Right atrium auricular region (tissue), 2 donors: ENCODE measurements at places on chromosomes 6 and 20.

GRCh38 chr6:102619585-102619984 is 1226.1 kb downstream of the GRIK2 start:
- no peaks in the 10 kb centered on the region for H3K4me1 ChIP-seq
- H3K27ac ChIP-seq, result no peak overlapping the region
- H3K27me3 ChIP-seq, result no peaks in the 10 kb centered on the region
- no peak overlapping the region for H3K4me3 ChIP-seq
- H3K36me3 ChIP-seq, result no peaks in the 10 kb centered on the region

GRCh38 chr6:118968416-118968815 is 33.5 kb upstream of the MCM9 start:
- H3K36me3 ChIP-seq, result no peaks in the 10 kb centered on the region
- H3K27me3 ChIP-seq, result no peaks in the 10 kb centered on the region
- no peaks in the 10 kb centered on the region for H3K4me1 ChIP-seq
- H3K27ac ChIP-seq, result no peak overlapping the region

DNA sequence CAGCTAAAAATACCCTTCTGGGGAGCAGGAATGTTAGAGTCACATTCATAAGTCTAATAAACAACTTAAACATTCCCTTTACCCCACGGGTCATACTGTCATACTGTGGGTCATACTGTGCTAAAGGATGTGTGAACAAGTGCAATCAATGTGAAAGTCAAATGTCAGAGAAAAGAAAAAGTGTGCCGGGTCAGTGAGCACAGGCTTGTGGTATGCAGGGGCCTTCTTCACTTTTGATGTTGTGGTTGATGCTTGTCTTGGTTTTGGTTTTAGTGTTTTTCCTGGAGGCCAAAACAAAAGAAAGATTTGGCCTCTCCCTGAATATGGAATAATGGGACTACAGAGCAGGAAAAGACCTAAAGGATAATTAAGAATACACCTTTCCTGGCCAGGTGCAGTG is 267.9 kb upstream of the PLN start:
- no peaks in the 10 kb centered on the region for H3K36me3 ChIP-seq
- no peak for DNase-seq
- H3K27ac ChIP-seq, result no peak overlapping the region
- H3K27me3 ChIP-seq, result no peaks in the 10 kb centered on the region

DNA sequence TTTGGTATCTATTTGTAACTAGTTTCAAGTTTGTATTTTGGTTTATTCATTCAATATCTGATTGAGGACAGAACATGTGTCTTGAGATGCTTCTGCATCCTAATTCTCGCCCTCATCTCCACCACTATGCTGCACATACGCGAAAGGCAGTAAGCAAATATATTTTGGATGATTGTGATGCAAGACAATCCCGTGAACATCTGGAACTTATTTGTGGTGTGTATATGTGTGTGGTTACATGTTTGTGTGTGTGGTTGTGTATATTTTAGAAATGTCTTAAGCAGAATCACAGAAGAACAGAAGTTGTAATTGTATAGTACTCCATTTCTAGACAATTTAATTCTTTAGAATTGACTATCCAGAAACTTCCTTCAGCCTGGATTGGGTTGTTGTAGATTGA is 35.1 kb upstream of the RNF144B start:
- H3K4me1 ChIP-seq, result no peaks in the 10 kb centered on the region
- no peaks in the 10 kb centered on the region for H3K36me3 ChIP-seq
- DNase-seq, result no peak
- H3K4me3 ChIP-seq, result no peak overlapping the region

- no peaks in the 10 kb centered on the region for H3K4me1 ChIP-seq
- no peak overlapping the region for H3K4me3 ChIP-seq
- peak overlapping the region; percentile 75 for H3K27ac ChIP-seq
- H3K36me3 ChIP-seq, result no peaks in the 10 kb centered on the region
- no peaks in the 10 kb centered on the region for H3K27me3 ChIP-seq
Observed at GRCh38 chr20:31595654-31596411, 9.3 kb upstream of the ID1 start.

DNA sequence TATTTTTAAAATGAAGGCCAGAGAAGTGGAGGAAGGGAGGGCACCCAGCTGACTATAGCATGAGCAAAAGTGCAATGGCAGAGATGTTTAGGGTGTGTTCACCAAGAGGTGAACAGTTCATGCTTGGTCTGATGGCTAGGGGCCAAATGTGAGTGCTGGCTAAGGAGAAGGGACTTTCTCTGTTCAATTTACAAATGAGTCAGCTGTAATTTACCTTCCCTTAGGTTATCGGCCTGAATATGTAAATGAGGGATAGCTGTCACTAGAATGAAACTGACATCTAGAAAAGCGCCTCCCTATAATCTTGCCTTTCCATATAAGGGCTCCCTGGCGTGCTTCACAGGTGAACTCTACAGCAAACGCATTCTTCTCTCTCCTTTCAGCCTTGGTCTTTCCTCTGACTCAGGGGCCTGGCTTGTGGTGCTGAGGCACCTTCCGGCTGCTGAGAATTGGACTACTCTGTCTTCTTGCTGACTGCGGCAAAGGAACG is 114.7 kb upstream of the BACH2 start:
- no peaks in the 10 kb centered on the region for H3K4me1 ChIP-seq
- no peak overlapping the region for H3K4me3 ChIP-seq
- H3K36me3 ChIP-seq, result no peaks in the 10 kb centered on the region

DNA sequence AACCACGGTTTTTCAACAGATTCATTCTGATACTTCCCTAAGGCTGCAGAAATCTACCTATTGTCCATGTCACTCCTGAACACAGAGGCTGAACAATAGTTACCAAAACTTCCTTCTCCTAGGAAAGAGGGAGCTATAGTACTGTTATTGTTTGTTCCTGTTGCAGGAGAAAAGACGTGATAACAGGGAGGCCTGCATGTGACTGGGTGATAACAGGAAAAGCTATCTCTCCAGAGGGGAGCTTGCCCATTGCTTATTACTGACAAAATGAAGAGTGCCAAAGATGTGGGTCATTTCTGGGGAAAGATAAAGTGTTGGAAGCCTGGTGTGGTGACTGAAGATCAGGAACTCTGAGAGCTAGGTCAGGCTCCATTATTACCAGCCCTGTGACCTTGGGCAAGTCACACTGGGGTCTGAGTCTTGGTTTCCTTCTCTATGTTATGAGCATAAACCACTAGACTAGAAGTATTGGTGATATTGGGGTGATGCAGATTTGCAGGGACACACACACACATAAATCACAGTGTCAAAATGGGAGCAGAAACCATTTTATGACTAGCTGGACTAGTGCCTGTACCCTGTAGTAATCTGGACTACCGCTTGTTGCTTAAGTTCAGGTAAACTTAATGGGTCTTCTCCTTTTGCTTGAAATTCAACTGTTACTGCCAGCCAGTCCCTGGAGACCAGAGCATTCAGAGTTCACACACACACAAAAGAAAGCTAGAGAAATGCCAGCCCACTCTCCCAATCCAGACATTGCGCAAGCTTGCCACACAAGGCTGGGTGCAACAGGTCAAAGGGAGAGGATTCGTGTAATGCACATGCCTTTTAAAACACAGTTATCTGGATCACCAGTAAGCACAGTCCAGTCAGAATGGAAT is 136.0 kb upstream of the CNR1 start:
- no peaks in the 10 kb centered on the region for H3K27me3 ChIP-seq
- no peaks in the 10 kb centered on the region for H3K4me1 ChIP-seq
- H3K4me3 ChIP-seq, result no peak overlapping the region
- no peak for DNase-seq
- no peaks in the 10 kb centered on the region for H3K36me3 ChIP-seq

- H3K4me3 ChIP-seq, result no peak overlapping the region
- DNase-seq, result peak; percentile 55
Observed at GRCh38 chr20:40583205-40583604, 105.8 kb downstream of the MAFB start.

- no peak overlapping the region for H3K4me3 ChIP-seq
- H3K4me1 ChIP-seq, result no peaks in the 10 kb centered on the region
- H3K36me3 ChIP-seq, result peaks cover 7% of the 10 kb centered on the region
- H3K27ac ChIP-seq, result no peak overlapping the region
- no peaks in the 10 kb centered on the region for H3K27me3 ChIP-seq
Observed at GRCh38 chr6:109717971-109718370, 26.9 kb downstream of the FIG4 start.

DNA sequence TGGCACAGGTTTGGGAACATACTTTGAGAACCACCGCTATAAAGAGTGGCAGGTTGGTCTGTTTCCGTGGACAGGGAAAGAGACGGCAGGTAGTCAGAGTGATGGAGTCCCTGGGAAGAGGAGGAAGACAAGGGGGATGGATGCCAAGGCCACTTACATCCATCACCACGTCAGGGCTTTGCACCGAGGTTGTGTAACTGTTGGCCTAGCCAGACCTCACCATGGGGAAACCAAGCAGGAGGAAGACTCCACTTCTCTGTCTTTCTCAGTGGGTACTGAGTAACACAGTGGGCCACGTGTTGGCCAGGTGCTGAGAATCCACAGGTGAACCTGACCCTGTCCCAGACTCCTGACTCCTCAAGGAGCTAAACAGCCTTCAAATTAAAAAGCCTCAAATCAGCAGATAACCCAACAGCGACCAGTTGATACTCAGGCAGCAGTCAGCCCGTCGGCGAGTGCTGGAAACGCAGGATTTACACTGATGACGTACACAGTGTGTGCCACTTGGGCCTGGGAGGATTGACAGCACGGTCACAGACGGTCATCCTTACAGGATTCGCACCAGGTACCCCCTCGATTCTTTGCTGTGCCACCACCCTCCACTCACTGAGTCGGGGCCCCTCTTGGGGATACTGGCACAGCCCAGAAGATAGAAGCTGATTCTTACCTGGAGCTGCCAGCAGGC is 134.6 kb upstream of the SNX9 start:
- DNase-seq, result no peak
- no peaks in the 10 kb centered on the region for H3K36me3 ChIP-seq
- H3K27ac ChIP-seq, result no peak overlapping the region
- no peaks in the 10 kb centered on the region for H3K27me3 ChIP-seq
- H3K4me3 ChIP-seq, result no peak overlapping the region
- peaks cover 3% of the 10 kb centered on the region for H3K4me1 ChIP-seq
